ENCODE measurements at places on chromosomes 12 and 14.

DNA sequence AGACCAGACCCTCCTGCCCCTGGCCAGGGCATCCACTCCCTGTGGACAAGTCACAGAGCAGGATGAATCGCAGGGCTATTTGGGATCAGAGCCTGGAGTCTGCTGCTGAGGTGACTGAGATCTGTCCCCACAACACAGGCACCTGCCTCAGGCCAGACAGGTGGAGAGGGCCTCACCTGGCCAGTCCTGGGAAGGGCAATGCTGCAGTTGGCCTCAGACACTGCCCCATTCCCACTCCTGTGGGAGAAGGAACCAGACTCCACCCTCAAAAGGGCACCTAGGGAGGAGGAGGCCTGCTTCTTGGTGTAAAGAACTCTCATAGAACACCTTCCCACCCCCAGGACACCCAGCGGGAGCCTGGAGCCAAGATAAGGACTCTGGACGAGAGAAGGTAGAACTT, 48.3 kb upstream of the PLEKHG6 start:
- no peak for DNase-seq

DNA sequence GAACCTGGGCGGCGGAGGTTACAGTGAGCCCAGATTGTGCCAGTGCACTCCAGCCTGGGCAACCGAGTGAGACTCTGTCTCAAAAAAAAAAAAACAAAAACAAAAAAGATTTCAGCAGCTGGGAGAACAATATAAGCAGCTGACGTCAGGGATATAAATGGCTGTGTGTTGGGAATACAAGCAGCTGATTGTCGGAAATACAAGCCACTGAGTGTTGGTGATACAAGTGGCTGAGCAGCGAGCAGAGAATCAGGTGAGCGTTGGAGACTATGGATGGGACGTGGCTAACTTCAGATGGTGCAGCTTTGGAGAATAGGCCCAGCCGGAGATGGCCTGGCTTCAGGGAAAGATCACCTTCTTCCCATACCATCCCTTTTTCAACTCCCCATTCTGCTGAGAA, 32.0 kb downstream of the PSEN1 start:
- no peak for DNase-seq

DNA sequence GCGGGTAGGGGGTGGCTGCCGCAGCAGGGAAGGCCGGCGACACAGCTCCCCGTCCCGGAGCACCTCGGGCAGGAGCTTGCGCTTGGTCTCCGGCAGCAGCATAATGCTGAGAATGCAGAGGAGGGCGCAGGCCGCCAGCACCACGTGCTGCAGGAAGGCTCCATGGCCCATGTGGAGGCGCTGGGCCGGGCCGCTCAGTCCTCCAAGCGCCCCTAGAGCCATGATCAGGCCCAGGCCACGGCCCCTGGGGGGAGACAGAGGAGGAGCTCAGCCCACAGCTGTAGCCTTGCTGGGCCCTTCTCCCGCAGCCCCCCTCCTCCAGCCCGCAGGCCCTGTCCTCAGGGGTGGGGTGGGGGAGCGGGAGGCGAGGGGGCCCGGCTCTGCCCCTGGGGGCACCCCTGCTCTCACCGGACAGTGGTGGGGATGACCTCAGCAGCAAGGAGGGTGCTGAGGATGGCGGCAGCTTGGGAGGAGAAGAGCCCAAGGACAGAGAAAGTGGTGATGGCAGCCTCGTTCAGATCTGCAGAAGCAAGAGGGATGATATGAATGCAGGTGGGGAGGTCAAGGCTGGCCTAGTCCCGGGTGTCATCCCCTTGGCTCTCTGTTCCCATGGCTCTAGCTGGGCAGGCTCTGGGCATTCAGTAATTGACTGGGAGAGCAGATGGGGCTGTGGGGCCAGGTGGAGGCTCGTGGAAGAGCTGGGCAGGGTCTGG, 5.8 kb downstream of the SLC22A17 start:
- no peak for DNase-seq

GRCh38 chr12:30782316-30783173, 27.8 kb upstream of the CAPRIN2 start:
- no peak for DNase-seq

DNA sequence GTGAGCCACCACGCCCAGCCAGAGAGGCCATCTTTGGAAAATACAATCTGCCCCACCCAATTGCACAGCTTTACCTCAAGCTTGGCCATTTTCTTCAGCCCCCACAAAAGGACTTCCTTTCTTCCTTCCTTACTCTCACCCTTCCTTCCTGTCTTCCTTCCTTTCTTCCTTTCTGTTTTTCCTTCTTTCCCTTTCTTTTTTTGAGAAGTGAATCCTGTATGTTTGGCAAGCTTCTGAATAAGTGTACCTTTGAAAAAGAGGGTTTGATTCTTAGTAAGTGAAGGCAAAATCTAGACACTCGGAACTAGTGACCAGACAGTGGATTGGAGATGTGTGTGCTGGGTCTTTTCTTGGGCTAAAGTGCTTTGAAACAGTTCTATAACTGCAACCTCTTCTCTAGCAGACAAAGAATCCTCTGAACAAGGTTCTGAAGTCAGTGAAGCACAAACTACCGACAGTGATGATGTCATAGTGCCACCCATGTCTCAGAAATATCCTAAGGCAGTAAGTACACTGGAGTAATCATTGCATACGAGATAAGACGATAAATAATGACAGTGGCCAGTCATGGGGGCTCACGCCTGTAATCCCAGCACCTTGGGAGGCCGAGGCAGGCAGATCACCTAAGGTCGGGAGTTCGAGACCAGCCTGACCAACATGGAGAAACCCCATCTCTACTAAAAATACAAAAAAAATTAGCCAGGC, 49.5 kb downstream of the SUPT16H start:
- no peak for DNase-seq

- no peak for DNase-seq
Measured at GRCh38 chr12:49982246-49983087, 9.7 kb downstream of the AQP6 start.

DNA sequence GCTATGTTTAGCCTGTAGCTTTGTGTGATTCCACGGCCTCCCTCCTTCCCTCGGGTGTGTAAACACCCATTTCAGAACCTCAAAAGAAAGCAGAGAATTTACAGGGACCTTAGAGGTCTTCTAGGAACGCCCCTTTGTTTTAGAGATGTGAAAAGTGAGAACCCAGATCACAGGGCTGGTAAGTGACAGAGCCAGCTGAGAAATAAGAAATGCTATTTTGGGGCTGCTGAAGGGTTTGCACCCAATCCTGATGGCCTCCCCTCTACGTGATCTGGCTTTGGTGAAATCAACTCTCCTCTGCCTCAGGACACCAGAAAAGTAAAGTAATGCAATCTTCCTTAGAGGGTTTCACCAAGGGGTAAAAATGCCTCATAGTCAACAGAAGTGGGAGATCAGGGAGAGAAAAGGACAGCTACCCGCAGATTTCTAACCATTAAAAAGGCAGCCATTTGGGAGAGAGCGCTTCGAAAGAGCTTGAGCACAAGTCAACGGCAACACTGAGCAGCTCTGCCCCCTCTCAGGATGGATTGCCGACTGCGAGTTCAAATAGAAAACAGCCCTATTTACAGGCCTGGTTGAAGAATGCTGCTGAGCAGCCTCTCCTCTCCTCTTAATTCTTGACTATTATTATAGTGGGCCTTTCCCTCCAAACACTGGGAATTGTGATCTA, 78.5 kb upstream of the RASSF3 start:
- DNase-seq, result no peak

- no peak for DNase-seq
Measured at GRCh38 chr12:1503281-1503711, 91.1 kb downstream of the FBXL14 start.

- peak; percentile 34 for DNase-seq
Measured at GRCh38 chr12:128801879-128802391, 21.8 kb downstream of the SLC15A4 start.

DNA sequence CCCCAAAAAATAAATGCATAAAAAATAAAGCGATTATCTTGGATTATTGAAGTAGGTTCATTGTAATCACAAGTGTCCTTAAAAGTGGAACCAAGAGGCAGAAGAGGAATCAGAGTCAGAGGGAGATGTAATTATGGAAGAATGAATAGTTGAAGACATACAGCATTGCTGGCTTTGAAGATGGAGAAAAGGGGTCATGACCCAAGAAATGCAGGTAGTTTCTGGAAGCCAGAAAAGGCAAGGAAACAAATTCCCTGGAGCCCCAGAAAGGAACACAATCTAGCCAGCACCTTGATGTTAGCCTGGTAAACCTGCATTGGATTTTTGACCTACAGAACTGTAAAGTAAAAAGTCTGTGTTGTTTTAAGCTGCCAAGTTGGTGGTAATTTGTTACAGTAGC, 57.5 kb upstream of the PTGR2 start:
- DNase-seq, result no peak
